NCI-H526 treated with DMSO at 0.1 percent for 48 hours (cell line): ENCODE measurements at places on chromosomes 12 and 14.

DNA sequence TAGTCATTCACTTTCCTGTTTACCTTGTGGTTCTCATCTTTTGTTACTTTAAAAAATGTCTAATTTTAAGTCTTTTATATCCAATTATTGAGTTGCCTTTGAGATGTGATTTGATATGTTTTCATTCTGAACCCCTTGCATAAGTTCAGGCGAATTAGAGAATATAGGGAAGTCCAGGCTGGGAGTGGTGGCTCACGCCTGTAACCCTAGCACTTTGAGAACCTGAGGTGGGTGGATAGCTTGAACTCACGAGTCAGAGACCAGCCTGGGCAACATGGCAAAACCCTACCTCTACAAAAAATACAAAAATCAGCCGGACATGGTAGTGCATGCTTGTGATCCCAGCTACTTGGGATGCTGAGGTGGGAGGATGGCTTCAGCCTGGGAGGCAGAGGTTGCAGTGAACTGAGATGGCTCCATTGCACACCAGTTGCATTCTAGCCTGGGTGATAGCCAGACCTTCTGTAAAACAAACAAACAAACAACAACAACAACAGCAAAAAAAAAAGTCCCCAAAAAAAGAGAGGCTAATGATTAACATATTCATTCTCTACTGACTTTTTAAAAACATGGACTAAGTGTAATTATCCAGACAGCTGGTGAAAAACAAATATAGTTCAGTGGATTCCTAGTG lies 451.1 kb upstream of the RGS6 start:
- no peak for DNase-seq

DNA sequence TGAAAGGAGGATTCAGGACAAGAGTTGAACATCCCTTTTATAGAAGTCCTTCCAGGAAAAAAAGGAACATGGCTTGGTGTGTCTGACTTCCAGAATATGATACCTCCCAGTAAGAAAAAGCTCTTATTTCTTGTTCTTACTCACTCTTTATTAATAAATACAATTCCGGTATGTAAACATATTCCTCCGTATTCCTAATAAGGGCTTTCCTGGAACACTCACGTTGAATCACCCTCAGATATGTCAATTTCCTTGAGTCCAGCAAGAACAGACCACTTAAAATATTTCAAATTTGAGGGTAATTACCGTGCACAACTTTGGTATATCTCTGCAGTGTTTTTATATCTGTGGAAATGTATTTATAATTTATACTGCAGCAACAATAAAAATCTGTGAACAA lies 385.6 kb downstream of the SYT1 start:
- no peak for DNase-seq

DNA sequence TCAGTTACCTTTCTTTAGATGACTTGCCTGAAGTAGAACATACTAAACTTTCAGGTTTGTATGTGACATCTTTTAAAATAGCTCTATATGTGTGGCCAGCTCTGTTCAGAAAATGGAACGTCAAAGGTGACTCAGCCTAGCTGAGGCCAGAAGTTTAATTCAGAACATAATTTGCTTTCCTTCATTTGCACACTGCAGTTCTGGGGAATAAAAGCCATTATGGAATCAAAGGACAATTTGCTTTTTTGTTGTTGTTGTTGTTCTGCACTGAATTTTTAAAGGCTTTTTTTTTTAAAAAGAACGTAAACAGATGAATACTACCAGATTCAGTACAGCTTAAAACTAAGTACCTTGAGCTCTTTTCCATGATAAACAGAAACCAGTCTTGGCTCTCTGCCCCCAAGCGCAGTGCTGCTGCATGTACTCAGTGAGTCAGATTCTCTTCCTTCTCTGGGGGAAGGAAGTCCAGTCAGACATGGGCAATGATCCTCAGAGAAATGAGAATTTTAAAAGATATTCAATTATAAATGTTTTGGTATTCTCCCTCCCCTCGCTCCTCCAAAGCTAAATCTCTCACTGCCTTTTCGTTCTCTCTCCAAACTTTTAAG lies 644.2 kb downstream of the NOVA1 start:
- no peak for DNase-seq

DNA sequence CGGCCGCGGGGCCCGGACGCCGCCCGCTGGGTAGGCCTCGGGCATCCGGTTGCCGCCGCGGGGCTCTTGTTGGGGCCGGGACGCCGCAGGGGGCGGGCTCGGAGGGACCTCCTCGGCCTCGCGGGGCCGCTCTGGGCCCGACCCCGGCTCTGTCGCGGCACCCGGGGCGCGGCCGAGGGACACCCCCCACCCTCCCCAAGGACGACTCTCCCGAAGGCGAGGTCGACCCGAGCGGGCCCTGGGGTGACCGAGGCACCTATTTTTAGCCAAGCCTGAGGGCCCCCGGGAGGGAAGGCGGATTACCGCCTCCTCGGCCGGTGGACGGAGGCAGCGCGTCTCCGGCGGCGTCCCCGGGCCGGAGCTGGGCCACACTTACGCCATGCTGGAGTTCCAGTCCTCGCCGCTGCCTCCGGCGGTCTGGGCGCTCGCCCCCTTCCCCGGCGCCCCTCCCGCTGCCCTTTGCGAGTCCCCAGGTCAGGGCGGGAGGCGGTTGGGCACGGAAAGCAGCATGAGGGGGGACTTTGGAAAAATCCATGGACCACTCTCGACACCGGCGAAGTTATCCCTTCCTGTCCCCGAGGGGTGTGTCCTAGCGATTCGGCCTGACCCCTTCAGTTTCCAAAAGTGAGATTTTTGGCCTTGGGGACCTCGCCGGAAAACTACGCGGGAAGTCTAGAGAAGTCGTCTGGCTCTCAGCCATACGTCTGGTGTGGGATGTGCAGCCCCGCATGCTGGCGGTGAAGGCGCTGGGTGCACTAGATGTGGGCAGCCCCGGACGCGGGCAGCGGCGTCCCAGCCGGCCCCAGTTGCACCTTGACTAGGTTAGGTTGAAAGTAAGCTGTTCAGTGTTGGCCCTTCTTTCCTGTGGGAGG lies 699 bp downstream of the KTN1 start:
- peak; percentile 41 for DNase-seq

GRCh38 chr12:42766754-42767153 lies 177.2 kb upstream of the PRICKLE1 start:
- no peak for DNase-seq

DNA sequence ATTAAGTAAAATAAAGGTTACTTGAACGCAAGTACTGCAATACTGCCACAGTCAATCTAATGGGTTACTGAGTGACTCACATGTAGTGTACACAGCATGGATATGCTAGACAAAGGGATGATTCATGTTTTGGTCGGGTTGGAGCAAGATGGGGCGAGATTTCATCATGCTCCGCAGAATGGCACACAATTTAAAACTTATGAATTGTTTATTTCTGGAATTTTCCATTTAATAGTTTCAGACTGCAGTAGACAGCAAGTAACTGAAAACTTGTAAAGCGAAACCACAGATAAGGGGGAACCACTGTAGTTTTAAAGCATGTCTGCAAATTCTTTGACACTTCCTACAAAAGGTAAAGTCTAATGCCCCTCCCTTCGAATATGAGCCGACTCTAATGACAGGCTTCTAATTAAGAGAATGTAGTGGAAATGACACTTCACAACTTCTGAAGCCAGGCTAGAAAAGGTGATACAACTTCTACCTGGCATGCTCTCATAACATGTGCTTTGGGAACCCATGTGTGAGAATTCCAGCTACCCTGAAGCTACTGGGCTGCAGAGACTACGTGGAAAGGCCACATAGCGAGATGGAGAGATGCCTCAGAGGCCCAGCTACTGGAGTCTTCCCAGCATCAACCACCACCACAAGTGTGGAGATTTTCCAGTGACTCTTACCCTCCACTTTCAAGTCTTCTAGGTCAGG lies 13.9 kb upstream of the TCP11L2 start:
- DNase-seq = no peak

DNA sequence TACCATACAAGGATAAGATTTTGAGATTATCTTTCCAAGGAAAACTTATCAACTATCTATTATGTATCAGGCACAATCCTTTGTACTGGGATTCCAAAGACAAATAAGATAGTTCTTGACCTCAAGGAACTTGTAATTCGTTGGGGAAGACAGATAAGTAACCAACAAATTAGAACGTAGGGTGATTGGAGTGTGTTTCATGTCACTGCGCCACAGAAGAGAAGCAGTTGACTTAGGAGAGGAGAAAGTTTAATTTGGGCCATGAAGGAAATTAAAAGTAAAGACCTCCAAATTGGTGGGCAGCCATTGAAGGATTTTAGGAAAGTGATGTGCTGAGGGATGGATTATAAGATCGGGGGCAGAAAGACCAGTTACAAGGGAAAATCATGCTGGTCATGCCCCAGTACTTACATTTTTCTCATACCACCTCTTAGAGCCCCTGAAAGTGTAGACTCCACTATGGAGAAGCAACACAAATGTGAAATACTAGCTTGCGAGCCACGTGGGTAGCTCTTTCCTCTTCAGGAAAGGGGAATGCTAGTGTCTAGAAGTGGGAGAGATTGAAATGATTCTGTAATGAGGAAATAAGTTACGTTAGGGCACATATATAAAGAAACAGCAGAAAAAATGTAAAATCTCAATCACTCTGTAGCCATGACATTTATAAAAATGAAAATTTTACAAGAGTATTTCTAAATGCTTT lies 148.7 kb downstream of the ETV6 start:
- DNase-seq = no peak
